ENCODE measurements at places on chromosomes 12 and 14.
A peak's percentile ranks its signal among the peaks of the same experiment; 100 is the strongest.

GRCh38 chr14:54590481-54590880 is 23.6 kb downstream of the SAMD4A start:
- ATAC-seq, result no peak

- no peak for ATAC-seq
Measured at GRCh38 chr12:65830305-65830704, 6.0 kb downstream of the HMGA2 start.

- no peak for ATAC-seq
Measured at GRCh38 chr12:93360688-93361087, 17.0 kb upstream of the NUDT4 start.

GRCh38 chr14:75969126-75969525 is 12.7 kb downstream of the TGFB3 start:
- no peak for ATAC-seq

- peak; percentile 37 for ATAC-seq
Measured at GRCh38 chr12:44874981-44875416, 1.1 kb downstream of the NELL2 start.
